GM23338 (cell line): ENCODE measurements at places on chromosomes 3 and 15. TPM values are rescaled to one million over a fixed set of nuclear protein-coding genes. Genes with fewer than 3 reads are reported as not detected.

Gene TRH
- 0.10 TPM in 1 of 2 replicates, not detected in the other for polyA plus RNA-seq

Gene ZPLD1
- polyA plus RNA-seq = not detected in 2 replicates

Gene FHIT
- 6.9 and 8.3 TPM in 2 replicates for polyA plus RNA-seq

Gene HSPBAP1
- polyA plus RNA-seq = 10.7 and 11.7 TPM in 2 replicates

Gene TGFBR2
- polyA plus RNA-seq = 3.7 and 4.7 TPM in 2 replicates

Gene CLDN18
- 0.19 TPM in 1 of 2 replicates, not detected in the other for polyA plus RNA-seq

Gene HRG
- not detected in 2 replicates for polyA plus RNA-seq

Gene XRN1
- polyA plus RNA-seq = 10.9 and 13.6 TPM in 2 replicates

Gene MTHFS
- 62.0 and 72.4 TPM in 2 replicates for polyA plus RNA-seq

Gene FBXW12
- polyA plus RNA-seq = 0.21 and 0.73 TPM in 2 replicates

Gene CCRL2
- not detected in 2 replicates for polyA plus RNA-seq

Gene TGM4
- polyA plus RNA-seq = not detected in 2 replicates

Gene PRTG
- polyA plus RNA-seq = 0.63 and 0.70 TPM in 2 replicates

Gene ATXN7
- 3.2 and 4.0 TPM in 2 replicates for polyA plus RNA-seq

Gene PATL2
- 0.10 and 0.19 TPM in 2 replicates for polyA plus RNA-seq

Gene COMMD2
- polyA plus RNA-seq = 54.9 and 61.1 TPM in 2 replicates

Gene HTR3E
- polyA plus RNA-seq = not detected in 2 replicates

Gene DPPA2
- 18.9 and 21.5 TPM in 2 replicates for polyA plus RNA-seq

Gene INSYN1
- 0.10 and 0.18 TPM in 2 replicates for polyA plus RNA-seq

Gene GOLGA8S
- polyA plus RNA-seq = 0.05 TPM in 1 of 2 replicates, not detected in the other

Gene TEX55
- polyA plus RNA-seq = not detected in 2 replicates

Gene NEDD4
- 2.1 and 2.5 TPM in 2 replicates for polyA plus RNA-seq

Gene RAB6B
- 1.2 and 1.4 TPM in 2 replicates for polyA plus RNA-seq

Gene APBA2
- polyA plus RNA-seq = 5.4 and 5.9 TPM in 2 replicates

Gene SAMD7
- polyA plus RNA-seq = not detected in 2 replicates
